ENCODE measurements at places on chromosomes 5 and 9.

DNA sequence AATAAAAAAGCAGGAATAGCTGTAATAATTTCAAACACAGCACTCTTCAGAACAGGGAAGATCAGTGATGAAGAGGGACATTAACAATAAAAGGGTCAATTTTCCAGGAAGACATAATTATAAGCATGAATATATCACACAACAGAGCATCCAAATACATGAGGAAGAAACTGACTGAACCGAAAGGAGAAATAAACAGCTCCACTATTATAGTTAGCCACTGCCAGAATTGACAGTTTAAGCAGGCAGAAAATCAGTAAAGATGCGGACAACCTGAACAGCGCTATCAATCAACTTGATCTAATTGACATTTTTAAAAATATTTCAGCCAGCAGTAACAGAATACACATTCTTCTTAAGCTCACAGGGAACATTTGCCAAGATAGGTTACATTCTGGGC, 89.1 kb downstream of the MED10 start:
- DNase-seq, result no peak

- no peak for DNase-seq
These were observed 130.9 kb downstream of the CEMIP2 start for GRCh38 chr9:71637375-71637774.

- DNase-seq, result no peak
These were observed 32.7 kb upstream of the FCN2 start for GRCh38 chr9:134847752-134848432.

DNA sequence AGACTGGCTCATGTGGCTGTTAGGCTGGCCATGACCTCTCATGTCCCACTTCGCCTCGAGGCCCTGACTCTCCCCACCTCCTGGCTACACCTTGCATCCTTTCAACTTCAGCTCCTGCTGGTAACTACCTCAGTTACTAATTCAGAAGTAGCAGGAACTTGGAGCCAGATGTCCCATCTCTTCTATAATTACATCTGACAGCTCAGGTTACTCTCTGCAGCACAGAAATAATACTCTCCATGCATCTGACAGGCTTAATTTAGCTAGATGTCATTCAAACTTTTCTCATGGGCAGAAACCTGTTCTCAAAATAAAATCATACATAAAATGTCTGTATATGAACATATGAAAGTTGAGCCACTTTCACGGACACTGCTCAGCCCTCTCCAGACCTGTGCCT, 92.2 kb upstream of the IL33 start:
- DNase-seq, result no peak

DNA sequence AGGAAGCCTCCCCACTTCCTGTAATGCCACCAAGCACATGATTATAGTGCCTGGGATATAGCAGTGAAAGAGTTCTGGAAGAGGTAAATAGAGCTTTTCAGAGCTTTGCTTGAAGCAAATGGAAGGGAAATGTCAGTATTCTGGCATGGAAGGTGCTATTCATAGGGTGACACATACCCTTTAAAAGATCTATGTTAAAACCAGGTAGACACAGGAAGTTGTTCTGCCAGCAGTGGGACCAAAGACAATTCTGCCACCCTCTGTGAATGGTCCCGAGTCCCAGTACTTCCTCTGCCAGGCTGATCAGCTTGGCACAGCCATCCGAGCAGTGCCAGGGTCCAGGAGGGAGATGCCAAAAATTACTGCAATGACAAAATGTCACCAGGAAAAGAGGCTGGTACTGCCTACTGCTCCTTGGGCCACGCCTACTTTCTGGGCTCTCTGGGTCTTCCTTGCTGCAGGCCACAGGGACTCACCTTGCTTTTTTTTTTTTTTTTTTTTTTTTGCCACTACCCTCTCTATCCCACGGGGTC, 26.7 kb downstream of the GARNL3 start:
- DNase-seq, result no peak

DNA sequence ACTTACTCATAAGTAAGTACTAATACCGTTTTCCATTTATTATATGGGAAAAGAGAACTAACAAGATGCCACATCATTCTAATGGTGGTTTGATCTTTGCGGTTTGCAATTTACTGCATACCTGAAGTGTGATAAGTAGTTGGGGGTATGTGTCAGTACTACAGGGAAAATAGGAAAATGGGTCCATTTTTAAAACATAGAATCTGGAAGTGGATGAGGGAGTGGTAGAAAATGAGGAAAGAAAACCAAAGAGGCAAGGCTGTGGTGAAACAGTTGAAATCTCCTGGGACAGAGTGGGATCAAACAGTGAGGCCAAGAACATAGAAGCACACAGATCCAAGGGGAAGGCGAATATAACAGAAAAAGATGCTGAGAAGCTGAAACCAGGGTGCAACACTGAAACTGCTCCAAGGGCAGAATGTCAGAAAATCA, 6.7 kb downstream of the ADAMTSL1 start:
- no peak for DNase-seq

DNA sequence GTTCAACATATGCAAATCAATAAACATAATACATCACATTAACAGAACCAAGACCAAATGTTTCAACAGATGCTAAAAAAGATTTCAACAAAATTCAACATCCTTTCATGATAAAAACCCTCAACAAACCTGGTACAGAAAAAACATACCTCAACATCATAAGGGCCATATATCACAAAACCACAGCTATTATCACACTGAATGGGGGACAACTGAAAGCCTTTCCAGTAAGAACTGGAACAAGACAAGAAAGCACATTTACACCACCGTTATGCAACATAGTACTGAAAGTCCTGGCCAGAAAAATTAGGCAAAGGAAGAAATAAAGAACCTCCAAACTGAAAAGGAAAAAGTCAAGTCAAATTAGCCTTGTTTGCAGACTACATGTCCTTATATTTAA, 93.6 kb downstream of the DTWD2 start:
- no peak for DNase-seq

- DNase-seq, result no peak
These were observed 108.2 kb upstream of the TBC1D2 start for GRCh38 chr9:98363644-98364043.

GRCh38 chr5:139684881-139685749, 37.0 kb downstream of the CXXC5 start:
- no peak for DNase-seq

- DNase-seq, result no peak
These were observed 152.0 kb downstream of the ERCC6L2 start for GRCh38 chr9:96027251-96028131.

GRCh38 chr9:87256973-87257372, 240.7 kb upstream of the DAPK1 start:
- DNase-seq, result no peak

GRCh38 chr5:33556330-33557328, 115.9 kb downstream of the TARS1 start:
- DNase-seq, result no peak

DNA sequence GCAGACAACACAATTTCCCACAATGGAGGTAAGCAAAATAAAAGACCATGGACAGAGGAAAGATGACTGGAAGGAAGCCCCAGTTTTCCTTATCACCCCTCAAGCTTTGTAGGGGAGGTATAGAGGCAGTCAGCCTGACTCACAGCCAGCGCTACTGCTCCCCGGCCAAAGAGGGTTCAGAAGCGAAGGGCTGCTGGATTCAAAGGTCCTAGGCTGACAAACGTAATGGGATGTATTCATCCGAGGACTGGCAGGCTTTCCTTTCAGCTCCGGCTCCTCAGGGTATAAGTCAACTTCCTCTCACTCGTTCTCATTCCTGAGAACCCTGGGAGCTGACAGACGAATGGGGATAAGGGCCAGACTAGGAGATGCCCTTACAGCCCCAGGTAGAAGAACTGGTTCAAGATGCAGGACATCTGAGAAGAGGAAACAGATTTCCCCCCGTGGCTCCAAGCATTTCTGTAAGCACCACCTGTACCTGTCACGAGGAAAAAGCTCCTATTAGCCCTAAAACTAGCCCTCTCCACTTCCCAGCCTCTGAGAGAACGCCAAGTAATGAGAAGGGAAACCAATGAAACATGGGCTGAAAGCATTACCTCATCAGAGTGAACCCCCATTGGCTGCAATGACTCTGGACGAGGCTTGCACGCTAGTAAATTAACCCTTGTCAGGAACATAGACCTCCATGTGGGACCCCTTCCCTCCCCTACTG, 22.1 kb upstream of the FAM13B start:
- no peak for DNase-seq

DNA sequence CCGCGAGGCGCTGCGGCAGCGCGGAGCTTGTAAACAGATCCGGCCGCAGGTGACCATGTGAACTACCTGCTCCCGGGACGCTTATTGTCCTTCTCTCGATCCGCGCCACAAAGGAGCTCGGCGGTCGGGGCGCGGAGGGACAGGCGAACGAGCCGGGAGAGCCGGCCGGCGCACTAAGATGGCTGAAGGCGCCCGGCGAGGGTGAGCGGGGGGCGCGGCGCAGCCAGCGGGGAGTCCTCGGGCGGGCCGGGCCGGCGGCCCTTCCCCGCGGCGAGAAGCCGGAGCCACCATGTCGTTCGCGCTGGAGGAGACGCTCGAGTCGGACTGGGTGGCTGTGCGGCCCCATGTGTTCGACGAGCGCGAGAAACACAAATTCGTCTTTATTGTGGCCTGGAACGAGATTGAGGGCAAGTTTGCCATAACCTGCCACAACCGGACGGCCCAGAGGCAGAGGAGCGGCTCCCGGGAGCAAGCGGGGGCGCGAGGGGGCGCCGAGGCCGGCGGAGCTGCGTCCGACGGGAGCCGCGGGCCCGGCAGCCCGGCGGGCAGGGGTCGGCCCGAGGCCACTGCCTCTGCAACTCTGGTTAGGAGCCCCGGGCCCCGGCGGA, 535 bp downstream of the JMY start:
- no peak for DNase-seq

All from stimulated activated CD4-positive, alpha-beta T cell treated with anti-CD3 and anti-CD28 coated beads, TNF-alpha, amount 100 ng/mL, for 48 hours (primary cell).